ENCODE measurements at places on chromosomes 7 and 10.

GRCh38 chr10:130871406-130871805 is 440.1 kb downstream of the TCERG1L start:
- no peak for DNase-seq

- DNase-seq, result peak; percentile 75
Measured at GRCh38 chr7:131040467-131040932, 287.2 kb upstream of the MKLN1 start.

GRCh38 chr10:121495719-121496118 is 102.5 kb downstream of the FGFR2 start:
- DNase-seq, result no peak

GRCh38 chr10:1132584-1132983 is 76.4 kb downstream of the WDR37 start:
- DNase-seq, result no peak

- DNase-seq, result no peak
Measured at GRCh38 chr10:110841767-110842267, 29.9 kb upstream of the PDCD4 start.

DNA sequence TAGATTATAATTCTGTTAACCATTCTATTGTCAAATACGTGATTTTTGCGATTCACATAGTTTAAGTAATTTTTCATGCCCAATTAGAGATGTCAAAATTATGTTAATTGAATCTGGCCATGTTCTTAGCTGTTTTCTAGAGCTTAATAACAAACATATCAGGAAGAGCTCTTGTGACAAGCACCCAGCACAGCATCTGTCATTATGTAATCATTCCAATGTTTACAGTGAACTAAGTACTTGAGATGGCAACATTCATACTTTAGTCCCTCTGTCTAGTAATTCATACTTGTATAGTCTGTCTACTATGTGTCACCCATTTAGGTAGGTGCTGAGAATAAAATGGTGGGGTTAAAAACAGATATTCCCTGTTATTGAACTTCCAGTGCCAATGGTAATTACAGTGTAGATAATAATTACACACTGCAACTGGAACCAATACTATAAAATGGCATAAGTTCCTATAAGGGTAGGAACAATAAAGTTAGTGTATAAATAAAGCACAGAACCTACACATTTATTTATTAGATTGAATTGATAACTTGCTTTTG is 55.2 kb downstream of the ZEB1 start:
- DNase-seq, result peak; percentile 67

DNA sequence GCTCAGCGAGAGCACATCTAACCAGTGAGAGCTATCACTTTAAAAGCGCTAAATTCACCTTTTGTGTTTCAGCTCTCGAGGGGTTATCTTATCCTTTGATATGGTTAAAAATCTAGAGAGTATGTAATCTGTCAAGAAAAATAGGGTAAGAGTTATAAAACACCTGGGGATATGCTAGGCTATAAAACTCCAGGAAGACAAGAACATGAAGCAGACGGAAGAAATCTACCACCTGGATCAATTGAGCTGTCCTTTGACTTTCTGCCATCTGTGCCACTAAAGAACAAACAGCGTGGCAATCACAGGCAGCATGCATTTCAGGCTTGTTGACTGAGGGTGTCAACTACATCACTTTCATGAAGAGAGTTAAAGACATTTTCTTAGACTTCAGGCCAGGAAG is 83.1 kb downstream of the ZNF248 start:
- no peak for DNase-seq

GRCh38 chr7:37342688-37343471 is 105.8 kb downstream of the ELMO1 start:
- DNase-seq, result no peak

DNA sequence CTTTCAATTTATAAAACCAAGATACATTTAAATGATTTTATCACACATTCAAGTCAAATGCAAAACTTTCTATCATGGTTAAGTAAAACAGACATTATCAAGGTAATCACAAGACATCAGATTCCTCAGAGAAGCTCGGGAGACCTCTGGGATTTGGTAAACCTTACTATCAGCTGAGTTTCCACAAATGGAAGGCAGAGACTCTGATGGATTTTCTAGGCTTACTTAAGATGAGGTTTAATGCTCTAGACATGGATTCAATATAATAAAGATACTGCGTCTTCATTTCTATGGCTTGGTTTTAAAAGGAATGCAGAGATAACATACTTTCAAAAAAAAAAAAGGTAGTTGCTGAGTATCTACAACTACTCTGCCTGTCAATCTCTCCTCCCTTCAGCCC is 171.7 kb downstream of the JAZF1 start:
- no peak for DNase-seq

GRCh38 chr10:3056280-3057037 is 10.9 kb upstream of the PFKP start:
- peak; percentile 33 for DNase-seq

DNA sequence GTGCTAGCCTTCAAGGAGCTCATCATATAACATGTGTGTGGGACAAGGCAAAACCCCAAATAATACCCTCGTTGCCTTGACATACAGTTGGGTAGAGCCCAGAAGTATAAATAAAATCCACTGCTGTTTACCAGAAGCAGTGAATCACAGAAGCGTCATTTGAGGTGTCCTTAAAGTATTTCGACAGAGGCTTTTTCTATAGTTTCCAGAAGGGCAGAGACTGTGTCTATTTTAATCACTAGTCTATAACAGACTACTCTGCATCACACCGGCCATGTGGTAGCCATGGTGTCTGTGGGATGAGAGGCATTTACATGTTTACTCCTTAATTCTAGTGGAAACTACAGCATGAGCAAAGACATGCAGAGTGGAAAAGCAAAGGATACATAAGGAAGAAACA is 131.3 kb downstream of the CTTNBP2 start:
- DNase-seq, result peak; percentile 2

- no peak for DNase-seq
Measured at GRCh38 chr7:157540020-157540419, 203.2 kb downstream of the DNAJB6 start.

DNA sequence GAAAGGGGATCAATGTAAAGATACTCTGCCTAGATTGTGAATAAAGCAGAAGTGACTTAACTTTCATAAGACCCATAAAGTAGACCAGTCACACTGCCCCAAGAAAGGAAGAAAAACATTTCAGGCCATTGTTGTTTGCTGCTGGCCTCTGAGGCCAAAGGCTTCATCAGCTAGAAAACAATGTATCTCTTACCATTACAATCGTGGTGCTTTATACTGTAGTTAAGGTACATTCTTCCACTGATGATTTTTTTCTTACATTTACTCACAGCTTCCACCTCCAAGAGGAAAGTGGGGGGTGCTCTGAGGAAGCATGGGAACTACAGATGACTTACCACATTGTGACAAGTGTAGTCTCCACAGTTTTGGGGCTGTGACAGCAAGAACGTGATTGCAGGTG is 68.6 kb downstream of the NRG3 start:
- no peak for DNase-seq

DNA sequence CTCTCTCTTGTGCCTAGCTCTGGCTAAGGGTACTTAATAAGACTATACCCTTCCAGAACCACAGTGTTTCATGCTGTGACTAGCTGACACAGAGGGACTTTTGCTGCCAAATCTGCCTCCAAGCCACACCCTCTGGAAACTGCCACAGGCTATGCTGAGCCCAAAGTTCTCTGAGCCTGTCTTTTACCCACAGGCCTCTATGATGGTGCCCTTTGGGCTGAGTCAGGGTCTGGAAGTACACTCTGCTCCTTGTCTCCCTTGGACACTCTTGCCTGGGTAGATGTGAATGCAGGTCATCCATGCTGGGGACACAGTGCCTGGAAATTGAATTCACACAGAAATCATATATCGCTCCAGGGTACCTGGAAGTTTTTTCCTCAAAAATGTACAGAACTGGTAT is 22.6 kb downstream of the DYDC1 start:
- DNase-seq, result no peak

DNA sequence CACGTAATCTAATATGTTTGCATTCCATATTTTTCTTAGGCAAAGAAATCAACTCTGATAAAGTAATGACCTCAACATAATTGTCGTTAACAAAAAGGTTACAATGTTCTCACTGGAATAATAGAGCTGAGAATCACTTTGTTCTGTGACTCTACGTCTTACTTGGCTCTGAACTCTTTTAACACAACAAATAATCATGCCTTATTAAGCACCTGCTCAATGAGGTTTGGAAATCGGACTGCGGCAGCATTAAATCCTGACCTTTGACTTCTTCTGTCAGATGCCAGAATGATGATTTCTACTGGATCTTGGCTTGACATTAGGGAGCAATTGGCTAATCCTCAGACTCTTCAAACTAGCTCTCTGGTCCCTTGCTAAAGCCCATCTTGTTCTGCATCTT is 233.6 kb downstream of the SEMA3D start:
- no peak for DNase-seq

DNA sequence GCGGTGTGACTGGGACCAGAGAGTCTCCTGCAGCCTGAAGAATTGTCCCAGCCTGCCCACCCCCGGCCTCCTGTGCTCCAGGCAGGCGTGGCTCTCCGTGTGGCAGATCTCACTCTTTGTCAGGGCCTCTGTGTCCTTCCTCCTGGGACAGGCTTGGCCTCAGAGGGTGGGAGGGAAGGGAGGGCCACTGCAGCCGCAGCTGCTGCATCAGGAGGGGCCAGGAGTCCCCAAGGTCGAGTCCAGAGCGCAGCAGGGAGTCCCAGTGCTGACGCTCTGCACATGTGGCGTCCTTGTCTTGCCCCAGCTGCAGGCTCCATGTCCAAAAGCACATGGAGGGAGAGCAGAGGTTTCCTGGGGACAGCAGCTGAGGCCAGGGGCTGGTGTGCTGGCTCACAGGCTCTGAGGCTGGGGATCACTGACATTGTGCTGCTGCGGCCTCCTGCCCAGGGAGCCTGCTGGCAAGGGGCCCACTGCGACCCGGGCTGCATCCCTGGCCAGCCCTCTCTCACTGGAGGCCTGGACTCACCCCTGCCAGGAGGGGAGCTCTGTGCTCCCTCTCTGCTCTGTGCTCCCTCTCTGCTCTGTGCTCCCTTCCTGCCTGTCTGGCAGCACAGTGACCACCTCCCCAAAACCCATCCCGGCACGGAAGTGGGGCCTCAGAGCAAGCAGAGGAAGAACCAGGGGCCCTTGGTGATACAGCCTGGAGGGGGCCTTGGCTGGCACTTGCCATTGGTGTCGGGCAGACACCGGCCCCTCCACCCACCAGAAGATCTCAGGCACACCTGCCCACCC is 114.6 kb upstream of the RET start:
- DNase-seq, result no peak

- DNase-seq, result no peak
Measured at GRCh38 chr7:620056-620455, 100.4 kb upstream of the PDGFA start.

GRCh38 chr10:52313256-52313932 is 687 bp upstream of the DKK1 start:
- DNase-seq, result peak; percentile 9

DNA sequence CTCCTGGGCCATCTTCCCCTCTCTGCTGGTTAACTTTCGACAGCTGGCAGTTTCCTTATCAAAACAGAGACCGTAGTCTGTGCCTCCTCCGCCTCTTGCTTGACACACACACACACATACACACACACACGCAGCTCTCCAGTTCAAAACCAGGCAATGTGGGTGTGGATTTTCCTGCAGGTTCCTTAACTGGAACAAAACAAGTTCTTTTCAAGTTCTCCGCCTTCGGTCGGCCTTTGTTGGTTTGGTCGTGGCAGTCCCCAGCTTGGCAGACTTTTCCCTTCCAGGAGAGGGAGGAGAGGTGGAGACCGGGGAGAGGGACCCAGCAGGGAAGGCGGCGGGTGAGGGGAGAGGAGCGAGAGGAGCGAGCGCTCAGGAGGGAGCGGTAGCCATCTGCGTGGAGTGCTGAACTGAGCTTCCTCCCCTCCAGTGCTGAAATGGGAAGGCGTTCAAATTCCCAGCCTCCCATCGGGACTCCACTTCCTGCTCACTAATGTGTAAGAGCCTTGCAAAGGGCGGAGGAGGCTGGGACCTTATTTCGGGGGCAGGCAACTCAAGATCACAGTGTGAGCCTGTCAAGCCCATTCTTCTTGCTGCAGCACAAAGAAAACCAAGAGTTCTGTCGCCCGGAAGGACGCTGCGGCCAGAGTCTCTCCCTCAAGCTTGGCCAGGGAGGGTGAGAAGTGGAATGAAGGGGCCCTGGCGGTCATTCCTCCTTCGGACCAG is 120.6 kb downstream of the PRPF18 start:
- DNase-seq, result peak; percentile 87

- DNase-seq, result peak; percentile 12
Measured at GRCh38 chr10:110783509-110784107, 88.1 kb upstream of the PDCD4 start.

GRCh38 chr10:129971381-129972144 is 7.5 kb upstream of the EBF3 start:
- DNase-seq, result peak; percentile 51

DNA sequence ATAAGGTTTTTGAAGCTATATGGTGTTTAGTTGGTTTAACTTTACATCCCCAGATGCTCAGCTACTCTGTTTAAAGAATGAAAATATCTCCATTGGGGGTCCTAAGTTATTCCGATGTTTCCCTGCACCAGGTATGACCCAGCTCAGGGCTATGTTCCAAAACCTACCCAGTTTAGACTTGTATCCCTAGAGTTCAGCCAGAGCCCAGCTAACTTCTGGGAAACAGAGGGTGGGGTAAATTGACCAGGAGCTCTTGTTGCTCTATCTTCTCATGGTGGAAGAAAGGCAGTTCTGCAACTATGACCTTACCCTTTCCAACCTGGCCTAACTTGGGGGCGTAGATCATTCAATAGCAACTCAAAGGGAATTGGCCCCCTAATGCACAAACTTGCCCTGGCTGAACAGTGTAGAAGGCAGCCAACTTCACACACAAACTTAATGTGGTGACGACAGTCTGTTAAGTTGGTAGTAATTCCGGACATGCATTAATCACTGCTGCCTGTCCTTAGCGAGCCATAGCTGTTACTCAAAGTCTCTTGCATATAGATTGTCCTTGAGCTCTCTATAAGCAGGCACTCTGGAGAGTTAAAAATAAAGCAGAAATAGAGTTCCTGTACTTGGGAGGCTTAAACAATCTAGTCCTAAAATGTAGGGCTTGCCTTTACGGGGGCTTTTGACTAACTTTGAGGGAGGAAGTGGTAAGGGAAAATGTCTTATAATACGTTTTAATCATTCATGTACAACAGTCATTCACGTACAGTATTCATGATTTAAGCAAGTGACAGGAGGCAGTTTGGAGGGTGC is 5.3 kb upstream of the ZNRF2 start:
- no peak for DNase-seq

GRCh38 chr10:49734676-49735075 is 27.4 kb downstream of the OGDHL start:
- DNase-seq, result no peak

DNA sequence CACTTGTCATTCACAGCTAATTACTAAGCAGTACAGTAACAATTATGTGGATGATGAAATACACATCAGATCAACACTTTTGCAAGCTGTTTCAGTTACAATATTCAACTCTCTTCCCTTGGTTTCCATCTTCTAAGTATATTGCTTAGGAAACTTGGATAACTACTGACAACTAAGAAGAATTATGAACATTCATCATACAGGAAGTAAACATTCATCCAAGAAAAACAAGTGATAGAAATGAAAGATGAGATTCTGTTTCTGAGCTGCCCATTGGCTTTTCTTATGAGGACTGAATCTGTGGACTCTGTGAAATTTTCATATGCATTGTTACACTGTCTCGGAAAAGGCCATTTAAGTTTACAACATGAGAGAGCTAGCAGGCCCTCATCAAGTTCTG is 240.2 kb downstream of the PRKG1 start:
- peak; percentile 32 for DNase-seq

All from AG10803 (cell line).